ENCODE measurements at places on chromosomes 7 and 10. TPM values are rescaled to one million over a fixed set of nuclear protein-coding genes. Genes with fewer than 3 reads are reported as not detected.

SPAG6 gene
- 0.51 TPM for total RNA-seq

DNA sequence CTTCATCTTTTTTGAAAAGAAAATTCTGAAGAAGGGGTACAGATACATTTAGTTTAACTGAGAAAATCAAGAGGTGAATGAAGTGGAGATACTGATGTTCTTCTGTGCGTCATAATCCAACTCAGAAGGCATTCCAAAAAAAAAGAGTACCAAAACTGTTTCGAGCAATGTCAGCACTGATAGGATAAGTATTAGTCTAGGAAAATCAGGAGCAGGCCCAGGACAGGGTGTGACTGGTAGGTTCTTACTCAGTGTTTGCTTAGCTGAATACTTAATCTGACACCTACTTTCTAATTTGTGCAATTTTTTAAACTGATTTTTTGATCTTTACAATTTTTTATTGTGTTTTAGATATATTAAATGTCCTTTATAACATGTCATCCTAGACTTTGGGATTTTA lies 4.3 kb downstream of the BZW2 start:
- no peak for DNase-seq

DNA sequence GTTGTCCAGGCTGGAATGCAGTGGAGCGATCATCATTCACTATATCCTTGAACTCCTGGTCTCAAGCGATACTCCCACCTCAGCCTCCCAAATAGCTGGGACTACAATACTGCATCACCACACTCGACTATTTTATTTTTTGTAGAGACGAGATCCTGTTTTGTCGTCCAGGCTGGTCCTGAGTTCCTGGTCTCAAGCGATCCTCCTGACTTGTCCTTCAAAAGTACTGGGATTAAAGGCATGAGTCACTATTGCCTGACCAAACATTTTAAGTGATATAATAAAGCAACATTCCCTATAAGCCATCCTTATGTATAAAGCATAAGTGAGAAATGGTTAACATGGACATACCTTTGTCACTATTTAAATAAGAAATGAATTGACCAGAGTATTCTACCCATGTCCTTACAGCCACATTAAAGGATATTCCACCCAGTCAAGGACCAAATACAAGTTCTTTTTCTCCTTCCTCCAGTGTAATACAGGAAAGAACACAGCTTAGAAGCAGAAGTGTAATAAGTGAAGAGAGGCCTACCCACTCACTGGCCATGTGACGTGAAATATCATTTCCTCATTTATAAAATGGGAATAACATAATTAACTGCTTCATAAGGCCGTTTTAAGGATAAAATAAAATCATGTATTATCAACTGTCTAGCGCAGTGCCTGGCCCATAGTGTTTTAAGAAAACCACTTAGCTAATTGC lies 82.0 kb downstream of the DOCK4 start:
- DNase-seq = no peak

DNA sequence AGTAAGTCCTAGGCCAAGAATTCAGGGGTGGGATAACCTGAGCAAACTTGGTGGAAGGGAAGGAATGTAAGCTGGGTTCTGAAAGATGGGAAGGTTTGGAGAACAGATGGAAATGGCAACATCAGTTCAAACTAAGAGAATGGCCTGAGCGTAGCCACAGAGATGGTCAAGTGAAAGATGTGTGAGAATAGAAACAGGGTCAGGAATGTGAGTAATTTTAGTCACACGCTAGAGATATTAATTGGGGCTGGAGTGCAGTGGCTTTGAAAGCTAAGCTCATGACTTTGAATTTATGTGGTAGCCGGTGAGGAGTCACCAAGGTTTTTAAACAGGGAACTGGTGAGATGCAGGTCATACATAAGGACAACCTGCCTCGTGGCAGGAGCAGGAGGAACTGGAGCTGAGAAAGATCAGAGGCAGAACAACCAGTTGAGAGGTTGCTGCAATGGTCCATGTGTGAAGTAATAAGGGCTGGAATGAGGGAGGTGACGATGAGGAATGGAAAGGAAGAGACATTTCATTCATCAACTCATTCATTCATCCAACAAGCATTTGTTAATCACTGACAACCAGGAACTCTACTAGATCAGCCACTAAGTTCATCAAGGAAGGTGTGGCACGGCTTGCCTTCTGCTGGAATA lies 12.9 kb upstream of the SORBS1 start:
- DNase-seq = no peak

CYP2W1 gene
- total RNA-seq = not detected

CALCR gene
- total RNA-seq = 0.51 TPM

DNA sequence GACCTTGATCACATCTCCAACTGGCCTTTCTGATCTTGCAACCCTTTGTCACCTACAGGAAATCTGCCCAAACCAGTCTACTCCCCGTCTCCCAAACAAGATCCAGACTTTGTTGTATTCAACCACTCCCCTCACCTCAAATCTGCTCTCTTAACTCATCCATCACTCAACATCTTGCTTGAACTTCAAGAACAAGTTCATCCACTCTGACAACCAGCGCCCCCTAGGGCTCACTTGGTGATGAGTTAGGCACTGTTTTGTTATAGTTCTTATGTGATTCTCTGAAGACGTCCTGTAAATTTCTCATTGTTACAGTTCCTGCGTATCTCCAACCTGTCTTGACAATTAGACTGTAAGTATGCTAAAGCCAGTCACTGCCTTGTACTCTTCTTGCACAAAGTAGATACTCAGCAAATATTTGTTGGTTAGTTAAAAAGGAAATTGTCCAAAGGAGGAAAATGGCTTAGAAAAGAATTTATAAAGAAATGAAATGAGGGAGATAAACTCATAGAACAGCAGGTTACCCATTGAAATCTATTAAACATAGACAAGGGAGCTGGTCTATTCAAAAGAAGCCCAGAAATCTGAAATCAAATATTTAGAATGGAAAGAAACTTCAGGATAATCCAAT lies 5.3 kb downstream of the FRMD4A start:
- DNase-seq = no peak

DNA sequence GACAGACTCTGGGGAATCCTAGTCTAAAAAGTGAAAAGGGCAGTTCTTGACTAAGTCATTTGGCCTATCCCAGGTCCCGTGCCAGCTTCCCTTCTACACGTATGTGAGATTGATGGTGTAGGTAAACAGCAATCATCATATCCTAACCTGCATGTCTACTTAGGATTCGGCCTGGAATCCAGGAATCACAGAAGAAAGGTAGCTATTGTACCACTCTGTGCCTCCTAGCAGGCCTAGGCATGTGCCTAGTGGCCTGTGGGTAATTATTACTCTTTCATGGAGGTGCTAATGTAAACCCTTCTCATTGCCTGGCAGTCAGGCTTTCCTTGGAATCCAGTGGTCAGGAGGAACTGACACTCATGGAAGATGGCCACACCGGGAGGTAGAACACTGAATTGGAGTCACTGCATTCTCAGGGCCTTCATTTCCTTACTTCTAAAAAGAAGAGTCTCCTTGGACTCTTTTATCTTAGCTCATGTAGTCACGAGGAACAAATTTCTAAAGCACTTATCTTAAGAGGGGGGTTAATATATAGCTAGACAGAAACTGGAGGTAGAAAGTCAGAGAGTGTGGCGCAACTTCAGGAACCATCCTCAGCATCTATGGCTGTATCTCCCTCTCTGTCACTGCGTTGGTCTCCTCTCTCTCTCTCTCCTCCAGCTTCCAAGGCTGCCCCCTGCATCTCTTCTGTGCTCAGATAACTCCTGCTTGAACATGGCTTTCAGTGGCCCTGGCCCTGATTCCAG lies 122.5 kb downstream of the C1GALT1 start:
- no peak for DNase-seq

GRCh38 chr10:31745612-31746376 lies 182.8 kb downstream of the ARHGAP12 start:
- no peak for DNase-seq

DNAJC12 gene
- 1.0 TPM for total RNA-seq

DNA sequence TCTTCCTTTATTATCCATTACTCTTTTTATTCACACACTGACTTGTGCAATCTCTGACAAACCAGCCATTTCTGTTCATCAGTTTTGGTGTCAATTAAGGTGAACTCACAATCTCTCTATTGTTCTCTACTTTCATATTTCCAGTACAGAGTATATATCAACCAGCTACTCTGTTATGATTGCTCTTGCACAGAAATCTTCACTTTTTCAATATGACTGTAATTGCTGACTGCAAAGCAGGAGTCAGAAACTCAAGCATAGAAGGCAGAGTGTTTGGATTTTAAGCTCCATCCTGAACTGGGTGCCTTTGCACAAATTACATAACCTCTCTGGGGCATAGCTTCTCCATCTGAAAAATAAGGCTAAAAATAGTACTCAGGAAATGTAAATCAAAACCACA lies 1042.0 kb downstream of the GRM8 start:
- no peak for DNase-seq

GRCh38 chr7:24981171-24981951 lies 1.4 kb upstream of the OSBPL3 start:
- DNase-seq = no peak

- DNase-seq = no peak
Observed at GRCh38 chr10:61286686-61287085, 166.5 kb downstream of the TMEM26 start.

GRCh38 chr7:124201768-124202349 lies 169.0 kb upstream of the TMEM229A start:
- no peak for DNase-seq

- no peak for DNase-seq
Observed at GRCh38 chr10:73625004-73625883, 16.0 kb downstream of the MYOZ1 start.

- no peak for DNase-seq
Observed at GRCh38 chr7:115941703-115942268, 88.8 kb downstream of the TFEC start.

RAPGEF5 gene
- 55.2 TPM for total RNA-seq

GRCh38 chr10:103941801-103942200 lies 23.8 kb upstream of the STN1 start:
- DNase-seq = no peak

DNA sequence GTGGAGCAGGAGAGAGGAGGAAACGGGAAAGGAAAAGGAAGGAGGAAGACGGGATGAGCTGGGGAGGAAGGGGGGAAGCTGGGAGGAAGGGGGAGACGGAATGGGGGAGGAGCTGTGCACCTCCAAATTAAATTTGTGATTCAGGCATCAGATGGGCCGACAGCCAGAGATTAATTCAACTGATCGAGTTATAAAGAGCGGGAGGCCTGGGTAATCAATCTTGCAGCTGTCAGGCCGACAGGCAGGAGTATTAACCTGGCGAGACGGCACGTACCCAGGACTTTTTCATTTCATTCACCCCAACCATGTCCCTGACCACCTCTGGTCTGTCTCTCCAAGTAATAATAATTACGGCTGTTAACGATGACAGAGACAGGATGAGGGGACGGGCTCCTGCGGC lies 26.2 kb downstream of the KAZALD1 start:
- DNase-seq = no peak

- no peak for DNase-seq
Observed at GRCh38 chr7:108402865-108403264, 53.4 kb downstream of the NRCAM start.

GRCh38 chr7:23700046-23700445 lies 10.0 kb upstream of the STK31 start:
- DNase-seq = no peak

DNA sequence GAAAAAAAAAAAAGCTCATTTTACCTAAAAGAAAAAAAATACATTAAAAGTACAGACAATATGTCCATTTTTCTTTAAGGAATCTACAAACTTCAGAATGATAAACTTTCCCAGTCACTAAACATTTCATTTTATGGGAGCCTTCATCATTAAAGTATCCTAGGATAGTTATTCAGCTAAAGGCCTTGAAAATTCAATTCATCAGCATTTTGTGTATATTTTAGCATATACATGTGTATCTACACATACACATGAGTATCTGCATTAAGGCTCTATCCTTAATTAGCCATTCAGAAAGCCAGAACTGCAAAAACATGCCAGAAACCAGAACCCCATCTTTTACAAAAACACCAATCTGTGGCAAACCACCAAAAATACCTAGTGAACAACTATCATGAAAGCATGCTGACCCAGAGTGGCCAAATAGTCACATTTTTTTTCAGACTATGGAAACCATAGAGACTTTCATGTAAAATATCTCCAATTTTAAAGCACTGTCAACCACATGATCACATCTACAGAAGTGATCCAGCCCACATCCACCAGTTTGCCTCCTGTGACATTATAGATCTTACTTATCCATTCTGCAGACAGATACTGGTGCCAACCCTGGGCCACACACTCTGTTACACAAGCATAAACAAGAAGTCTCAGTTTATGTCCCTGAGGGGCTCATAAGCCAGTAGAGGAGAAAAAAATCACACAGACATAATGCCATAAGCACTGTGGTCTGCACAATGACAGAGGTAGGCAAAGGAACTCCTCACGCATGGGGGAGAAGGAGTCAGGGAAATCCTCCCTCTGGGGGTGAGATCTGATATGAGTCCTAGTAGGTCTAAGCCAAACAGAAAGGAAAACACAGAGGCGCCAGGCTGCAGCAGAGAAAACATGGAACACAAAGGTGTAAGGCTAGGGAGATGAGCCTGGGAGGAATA lies 79.2 kb downstream of the SRPK2 start:
- no peak for DNase-seq

DNA sequence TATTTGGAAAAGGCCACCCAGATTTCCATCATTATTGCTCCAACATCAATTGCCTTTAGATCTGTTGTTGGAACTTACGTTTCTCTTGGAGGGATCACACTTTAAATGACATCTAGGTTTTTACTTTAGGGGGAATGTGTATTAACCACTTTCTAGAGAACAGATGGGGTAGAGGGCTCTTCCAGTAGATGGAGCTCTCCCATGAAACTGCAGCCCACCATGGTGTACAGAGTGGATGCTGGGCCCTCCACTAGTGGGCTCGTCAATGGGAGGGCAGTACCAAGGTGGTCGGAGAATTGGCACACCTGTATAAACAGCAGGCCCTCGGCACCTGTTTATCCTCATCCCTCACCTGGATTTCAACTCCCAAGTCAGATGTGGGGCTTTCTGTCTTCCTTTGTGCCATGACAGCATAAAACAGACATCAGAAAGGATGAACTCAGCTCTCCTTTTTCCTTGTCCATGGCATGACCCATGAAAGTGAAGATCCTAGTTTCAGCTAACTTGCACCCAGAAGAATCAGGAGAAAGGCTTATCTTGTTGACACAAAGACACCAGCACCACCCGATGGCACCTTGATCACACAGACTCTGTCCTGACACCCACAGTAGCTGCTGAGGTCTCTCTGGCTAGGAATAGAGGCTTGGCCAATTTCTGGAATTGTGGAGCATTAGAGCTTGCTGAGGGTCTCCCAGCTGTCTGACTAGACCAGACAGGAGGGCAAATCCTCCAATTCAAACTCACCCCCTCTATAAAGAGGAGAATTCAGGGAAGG lies 150.5 kb downstream of the CYP26A1 start:
- DNase-seq = no peak

Measured in mesenteric fat pad (tissue), 1 donor.